ENCODE measurements at places on chromosomes 3 and 15.

DNA sequence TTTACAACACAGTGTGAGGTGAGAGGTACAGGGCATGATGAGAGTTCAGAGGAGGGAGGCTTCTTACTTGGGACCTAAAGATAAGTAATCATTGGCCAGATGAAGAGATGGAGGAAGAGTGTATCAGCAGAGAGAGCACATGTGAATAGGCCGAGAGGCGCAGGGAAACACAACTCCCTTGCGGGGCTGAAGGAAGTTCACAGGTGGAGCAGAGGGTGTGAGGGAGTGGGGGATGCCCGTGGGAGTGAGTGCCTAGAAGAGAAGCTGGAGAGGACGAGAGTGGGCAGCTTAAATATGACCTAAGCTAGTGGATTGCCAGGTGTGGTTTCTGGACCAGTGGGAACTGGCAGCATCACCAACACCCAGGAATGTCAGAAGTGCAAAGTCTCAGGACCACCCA, 98.2 kb upstream of the TBC1D5 start:
- no peak for DNase-seq

- DNase-seq, result no peak
Observed at GRCh38 chr3:60188803-60189202, 1062.4 kb downstream of the FHIT start.

DNA sequence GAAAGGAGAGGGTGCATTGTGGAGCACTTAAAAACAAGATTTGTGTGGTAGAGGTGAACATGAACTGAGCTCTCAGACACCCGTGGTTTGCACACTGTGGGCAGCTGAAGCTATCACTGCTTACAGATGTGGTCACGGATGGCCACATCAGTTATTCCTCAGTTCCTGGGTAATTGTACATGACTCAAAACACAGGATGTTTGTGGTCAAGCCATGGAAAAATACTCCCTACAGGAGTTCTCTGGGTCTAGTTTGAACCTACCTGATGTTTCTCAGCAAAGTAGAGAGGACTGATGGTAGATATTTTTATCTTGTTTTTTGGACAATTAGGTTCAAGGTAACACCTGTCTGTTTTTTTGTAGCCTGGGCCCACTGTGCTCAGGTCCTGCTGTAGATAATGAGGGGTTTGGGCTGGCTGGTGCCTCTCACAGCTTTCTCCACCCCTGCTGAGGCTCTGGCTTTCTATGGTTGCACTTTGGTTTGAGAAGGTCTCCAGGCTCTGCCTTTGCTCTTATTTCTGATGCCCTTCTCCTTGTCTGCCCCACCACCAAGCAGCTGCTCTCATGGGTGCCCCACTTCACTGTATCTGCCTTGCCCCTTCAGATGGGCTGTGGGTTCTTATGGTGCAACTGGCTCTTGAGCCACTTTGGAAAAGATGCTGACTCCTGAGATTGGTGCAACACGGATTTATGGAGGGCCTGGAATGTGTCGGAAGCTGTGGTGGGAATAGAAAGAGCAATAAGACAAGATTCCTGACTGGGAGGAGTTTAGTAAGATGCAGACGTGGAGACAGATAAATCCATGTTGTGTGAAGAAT, 40.1 kb downstream of the CDCP1 start:
- no peak for DNase-seq

DNA sequence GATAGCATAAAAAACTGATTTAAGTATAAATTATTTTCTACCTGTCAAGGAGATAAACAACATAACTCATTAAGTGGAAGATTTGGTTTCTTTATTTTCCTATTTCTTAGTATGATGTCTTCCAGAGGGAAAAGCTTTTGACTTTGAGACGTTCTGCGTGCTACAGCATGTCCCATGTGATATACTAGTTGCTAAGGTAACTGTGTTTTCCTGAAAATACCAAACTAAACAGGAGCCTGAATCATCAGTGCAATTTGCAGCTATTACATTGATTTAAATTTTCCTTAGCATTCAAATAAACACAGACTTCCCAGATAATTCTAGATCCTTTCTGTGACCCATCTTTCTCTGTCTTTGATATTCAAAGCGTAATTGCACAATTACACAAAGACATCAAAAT, 117.7 kb upstream of the P2RY1 start:
- no peak for DNase-seq

DNA sequence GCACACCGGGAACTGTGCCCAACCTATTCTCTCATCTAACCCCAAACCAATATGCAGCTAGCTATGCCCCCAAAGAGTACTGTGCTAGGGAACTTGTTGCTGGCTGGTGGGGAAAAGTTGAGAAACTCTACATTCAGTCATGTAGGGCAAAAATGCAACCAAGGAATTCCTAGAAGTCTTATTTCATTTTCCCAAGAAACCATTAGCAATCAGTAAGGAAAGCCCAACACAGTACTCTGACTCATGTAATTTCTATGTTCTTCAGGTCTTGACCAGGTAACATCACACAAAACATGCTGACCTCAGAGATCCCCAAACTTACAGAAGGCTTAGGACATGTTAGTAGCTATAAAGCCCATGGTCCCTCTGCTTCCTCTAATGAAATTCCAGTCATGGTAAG, 52.1 kb downstream of the TASOR start:
- DNase-seq, result no peak

Measured in HEK293T (cell line).